Adipocyte (in vitro differentiated cells): ENCODE measurements at places on chromosomes 3 and 15.
A peak's percentile ranks its signal among the peaks of the same experiment; 100 is the strongest.

DNA sequence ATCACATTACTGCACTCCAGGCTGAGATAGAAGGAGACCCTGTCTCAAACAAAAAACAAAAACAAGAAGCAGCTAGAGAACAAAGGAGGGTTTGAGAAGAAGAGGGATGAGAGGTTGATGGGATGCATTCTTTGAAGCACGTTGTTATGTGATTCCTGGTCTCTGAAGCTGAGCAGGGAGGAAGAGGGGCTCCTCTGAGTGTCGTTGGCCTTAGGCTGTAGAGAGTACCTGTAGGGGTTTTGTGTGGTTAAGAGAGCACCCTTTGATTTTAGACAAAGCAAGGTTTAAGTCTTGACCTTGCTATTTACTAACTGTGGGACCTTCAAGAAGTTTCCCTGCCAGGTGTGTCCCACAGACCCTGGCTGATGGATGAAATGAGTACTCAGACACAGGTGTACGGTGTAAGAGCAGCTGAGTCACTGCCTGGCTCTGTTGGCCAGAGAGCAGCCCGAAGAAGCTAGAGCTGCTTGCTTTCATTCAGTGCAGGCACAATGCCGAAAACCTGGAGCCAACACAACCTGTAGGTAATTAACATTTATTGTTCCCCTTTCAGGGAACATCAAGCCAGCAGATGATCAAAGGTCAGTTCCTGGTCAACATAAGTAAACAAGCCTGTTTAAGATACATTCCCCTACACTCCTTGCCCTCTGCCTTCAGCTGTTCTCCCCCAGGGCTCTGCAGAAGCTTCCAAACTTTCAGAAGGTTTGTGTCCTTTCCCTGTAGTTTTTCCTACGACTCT is 67.2 kb downstream of the LRRK1 start:
- no peak for DNase-seq

DNA sequence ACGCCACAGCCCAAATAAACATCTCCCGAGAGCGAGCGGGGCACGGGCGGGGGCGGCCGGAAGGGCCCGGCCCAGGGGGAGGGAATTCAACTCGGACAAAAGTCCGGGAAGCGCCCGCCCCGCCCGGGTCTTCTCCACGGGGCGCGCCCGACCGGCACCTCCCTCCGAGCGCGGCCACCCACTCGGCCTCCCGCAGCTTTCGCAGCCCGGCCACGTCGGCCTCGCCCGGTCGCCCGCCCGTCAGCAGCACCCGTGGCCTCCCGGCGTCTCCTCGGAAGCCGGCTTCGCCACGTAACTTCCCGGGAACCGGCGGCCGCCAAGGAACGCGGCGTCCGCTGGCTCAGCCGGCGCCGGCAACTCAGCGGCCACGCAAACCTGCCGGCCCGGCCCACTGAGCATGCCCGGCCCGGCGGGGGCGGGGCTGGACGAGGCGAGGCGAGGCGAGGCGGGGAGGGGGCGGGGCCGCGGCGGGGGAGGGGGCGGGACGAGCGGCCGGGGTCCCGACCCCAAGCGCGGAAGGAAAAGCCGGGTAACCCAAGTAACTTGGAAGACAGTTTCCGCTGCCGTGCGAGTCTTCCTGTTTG is at the start of gene TJP1:
Gene TJP1, minus strand, starts transcription at position 369 of the 584 bp plus-strand sequence. CDS start 440 bp downstream, outside the sequence.
- DNase-seq, result peak; percentile 92

- no peak for DNase-seq
Measured at GRCh38 chr3:153628591-153628990, 466.6 kb downstream of the RAP2B start.

DNA sequence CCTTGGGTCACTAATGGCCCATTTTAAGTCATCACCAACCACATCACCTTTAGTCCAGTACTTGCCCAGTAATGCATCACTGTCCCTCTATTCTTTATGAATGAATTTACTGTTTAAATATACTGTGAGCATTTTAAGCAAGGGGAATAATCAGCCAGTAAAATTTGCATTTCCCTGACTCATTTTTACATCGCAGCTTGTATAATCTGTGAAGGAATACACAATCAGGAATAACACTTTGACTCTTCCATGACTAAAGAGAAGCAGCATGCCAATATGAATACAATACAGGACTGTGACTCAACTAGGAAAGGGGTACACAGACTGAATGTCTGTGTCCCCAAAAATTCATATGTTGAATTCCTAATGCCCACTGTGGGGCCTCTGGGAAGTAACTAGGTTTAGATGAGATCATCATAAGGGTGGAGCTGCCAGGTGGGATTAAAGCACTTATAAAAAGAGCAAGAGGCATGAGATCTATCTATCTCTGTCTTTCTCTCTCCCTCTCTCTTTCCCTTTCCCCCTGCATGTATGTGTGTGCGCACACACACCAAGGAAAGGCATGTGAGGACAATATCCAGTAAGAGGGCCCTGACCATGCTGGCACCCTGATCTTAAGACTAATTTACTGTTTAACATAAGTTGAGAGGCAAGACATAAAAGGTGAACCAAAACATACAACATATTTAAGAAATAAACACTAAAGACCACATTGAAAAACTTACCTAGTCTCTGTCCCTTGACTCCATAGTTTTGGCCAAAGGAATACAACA is 12.1 kb downstream of the B4GALT4 start:
- no peak for DNase-seq

DNA sequence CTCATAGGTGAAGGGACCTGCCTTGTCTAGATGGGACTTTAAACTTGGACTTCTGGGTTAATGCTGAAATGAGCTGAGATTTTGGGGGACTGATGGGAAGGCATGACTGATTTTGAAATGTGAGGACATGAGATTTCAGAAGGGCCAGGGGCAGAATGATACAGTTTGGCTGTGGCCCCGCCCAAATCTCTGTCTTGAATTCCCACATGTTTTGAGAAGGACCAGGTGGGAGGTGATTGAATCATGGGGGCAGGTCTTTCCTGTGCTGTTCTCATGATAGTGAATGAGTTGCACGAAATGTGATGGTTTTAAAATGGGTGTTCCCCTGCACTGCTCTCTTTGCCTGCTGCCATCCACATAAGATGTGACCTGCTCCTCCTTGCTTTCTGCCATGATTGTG is 42.8 kb downstream of the ILDR1 start:
- DNase-seq, result no peak

- DNase-seq, result no peak
Measured at GRCh38 chr3:106208251-106208650, 339.4 kb upstream of the CBLB start.

- no peak for DNase-seq
Measured at GRCh38 chr3:27575499-27575898, 91.3 kb upstream of the SLC4A7 start.

- no peak for DNase-seq
Measured at GRCh38 chr3:1960506-1960905, 138.2 kb upstream of the CNTN4 start.

DNA sequence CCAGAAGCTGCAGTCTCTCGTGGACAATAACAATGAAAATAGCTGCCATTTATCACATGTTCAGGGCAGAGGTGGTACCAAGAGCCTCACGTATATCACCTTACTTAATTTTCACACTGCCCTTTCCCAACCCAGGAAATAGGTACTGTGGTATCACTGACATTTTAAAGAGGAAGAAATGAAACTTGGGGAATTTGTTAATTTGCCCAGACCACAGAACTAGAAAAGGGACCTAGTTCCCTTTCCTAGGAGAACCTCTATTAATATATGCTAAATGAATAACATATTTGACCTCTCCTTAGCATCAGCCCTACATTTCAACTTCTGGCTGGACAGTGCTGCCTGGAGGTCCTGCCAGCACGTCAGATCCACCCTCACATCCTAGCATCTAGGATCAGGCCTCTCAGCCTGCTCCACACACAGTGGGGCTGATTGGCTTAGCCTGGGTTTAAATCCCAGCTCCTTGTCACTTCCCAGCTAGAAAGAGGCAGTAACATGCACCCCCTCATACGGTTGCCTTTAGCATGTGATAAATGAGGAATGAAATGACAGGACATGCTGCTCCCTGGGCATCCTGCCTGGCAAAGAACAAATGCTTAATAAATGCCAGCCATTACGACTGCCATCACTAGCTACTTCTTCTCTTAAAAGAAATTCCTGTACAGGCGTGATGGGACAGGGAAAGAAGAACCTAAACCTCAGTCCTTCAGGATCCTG is 95.1 kb upstream of the TNFAIP8L3 start:
- no peak for DNase-seq

DNA sequence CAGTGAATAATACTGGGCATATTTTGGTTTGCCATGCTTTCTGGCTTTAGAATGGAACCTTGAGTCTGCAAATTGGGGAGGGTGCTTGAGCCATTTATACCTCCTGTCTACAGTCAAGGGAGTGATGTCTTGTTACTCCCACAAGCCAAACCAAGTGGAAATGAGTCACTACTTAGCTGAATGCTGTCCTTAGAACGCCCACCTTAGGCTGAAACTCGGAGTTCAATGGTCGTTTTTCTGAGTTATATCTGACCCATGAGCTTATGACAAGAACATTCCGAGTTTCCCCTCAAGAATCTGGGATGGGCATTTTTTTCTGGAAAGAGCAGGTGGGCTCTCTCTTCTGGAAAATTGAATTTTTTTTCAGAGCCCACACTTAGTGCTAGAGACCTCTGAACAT is 17.4 kb upstream of the CLDN18 start:
- no peak for DNase-seq

DNA sequence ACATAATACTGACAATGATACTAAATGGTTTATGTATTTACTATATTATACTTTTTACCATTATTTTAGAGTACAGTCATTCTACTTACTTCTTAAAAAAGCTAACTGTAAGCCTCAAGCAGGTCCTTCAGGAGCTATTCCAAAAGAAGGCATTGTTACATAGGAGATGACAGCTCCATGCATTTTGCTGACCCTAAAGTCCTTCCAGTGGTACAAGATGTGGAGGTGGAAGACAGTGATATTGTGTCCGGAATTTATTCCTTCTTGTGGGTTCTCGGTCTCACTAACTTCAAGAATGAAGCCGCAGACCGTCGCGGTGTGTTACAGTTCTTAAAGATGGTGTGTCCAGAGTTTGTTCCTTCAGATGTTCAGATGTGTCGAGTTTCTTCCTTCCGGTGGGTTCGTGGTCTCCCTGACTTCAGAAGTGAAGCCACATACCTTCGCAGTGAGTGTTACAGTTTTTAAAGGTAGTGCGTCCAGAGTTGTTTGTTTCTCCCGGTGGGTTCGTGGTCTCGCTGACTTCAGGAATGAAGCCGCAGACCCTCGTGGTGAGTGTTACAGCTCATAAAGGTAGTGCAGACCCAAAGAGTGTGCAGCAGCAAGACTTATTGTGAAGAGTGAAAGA is 20.9 kb downstream of the AVEN start:
- no peak for DNase-seq

GRCh38 chr3:71318458-71318827 is 265.1 kb downstream of the FOXP1 start:
- DNase-seq, result no peak

DNA sequence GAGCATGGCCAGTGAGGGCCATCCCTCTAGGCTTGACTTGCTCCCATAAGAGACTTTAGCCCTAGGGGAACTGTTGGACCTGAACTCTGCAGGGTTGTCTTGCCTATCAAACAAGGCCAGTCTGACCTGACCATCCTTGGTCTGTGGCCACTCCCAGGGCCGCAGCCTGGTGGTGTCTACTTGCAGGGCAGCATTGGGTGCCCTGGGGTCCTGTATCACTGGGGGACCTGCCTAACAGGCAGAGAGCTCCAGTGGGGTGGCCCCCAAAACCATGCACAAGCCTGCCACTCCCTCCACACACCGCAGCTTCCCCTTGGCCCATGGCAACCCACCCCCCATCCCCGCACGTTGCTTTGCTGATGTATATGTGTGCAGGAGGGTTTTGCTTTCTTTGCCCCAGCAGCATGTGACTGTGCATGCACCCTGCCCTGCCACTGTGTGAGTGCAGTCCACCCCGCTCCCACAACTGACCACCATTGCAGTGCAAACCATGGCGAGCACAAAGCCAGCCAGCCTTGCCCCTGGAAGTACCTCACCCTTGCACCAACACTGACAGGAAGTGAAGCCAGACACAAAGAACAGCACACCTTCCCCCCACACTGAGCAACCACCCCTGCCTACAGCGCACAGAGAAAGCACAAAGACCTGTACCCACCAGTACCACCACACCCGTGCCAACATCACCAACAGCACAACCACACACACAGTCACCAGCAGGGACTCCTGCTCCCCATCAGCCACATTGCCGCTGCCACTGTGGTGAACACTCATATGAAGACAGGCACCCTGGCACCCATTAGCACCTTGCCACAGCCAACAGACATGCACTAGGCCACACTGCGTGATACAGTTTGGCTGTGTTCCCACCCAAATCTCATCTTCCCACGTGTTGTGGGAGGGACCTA is 88.8 kb downstream of the SENP7 start:
- DNase-seq, result no peak

GRCh38 chr3:192307631-192308030 is 419.7 kb downstream of the FGF12 start:
- DNase-seq, result no peak

GRCh38 chr3:3201611-3202010 is 22.1 kb upstream of the CRBN start:
- no peak for DNase-seq

DNA sequence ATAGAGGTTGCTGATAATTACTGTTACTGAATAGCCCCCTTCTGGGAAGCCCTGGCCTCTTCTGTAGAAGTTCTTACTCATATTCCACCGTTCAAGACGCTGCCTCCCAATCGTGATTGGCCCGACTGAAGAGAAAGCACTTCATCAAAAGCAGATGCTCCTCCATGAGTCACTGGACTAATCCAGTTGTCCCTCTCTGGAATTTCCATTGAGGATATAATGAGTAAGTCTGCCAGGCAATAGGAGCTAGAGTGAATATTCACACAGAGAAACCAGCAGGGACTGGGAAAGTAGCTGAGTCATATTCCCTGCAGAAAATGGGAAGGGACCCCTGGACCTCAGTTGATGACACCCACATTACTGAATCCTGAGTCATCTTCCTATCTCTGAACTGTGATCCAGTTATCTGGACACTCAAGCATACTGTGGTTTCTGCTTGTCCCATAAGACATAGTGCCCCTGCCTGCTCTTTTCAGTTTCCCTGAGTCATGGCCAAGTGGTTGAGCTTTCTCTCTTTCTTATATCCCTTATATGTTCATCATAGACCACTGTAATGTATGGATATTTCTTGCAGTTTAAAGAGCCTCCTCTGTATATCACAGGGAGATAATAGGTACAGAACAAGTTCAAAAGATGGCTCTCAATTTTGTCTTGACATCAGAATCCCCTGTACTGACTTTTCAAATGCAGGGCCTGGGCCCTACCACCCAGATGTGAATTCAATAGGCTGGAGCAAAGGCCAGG is 151.2 kb upstream of the CDIN1 start:
- peak; percentile 95 for DNase-seq

DNA sequence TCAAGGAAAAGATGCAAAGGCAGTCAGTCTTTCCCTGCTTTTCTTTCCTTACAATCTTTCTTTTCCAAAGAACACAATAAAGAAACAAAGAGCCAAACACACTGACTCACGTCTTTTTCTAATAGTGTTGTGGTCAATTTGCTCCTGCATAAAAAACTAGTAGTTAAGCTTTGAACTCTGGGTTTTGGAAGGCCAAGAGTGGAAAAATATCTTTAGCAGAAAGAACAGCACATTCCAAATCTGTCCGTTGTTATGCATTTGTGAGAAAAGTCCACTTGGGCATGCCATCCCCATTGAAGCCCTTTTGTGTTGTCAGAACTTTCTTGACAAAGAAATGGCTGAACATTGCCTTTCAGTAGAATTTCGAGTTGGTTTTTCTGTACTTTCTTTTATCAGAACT is 18.2 kb downstream of the COL8A1 start:
- DNase-seq, result no peak

GRCh38 chr15:53437366-53437765 is 322.1 kb downstream of the WDR72 start:
- no peak for DNase-seq

GRCh38 chr15:43204016-43204901 is 16.6 kb downstream of the EPB42 start:
- DNase-seq, result peak; percentile 73
